ENCODE measurements at places on chromosomes 6 and 20.
A peak's percentile ranks its signal among the peaks of the same experiment; 100 is the strongest.

GRCh38 chr20:21101453-21101931 is 4.7 kb downstream of the LINC00237 start:
- DNase-seq: no peak

- no peak for DNase-seq
Observed at GRCh38 chr20:26163890-26164289, 467.2 kb upstream of the ZNF337 start.

- DNase-seq: no peak
Observed at GRCh38 chr6:169961772-169962561, 210.5 kb downstream of the ERMARD start.

DNA sequence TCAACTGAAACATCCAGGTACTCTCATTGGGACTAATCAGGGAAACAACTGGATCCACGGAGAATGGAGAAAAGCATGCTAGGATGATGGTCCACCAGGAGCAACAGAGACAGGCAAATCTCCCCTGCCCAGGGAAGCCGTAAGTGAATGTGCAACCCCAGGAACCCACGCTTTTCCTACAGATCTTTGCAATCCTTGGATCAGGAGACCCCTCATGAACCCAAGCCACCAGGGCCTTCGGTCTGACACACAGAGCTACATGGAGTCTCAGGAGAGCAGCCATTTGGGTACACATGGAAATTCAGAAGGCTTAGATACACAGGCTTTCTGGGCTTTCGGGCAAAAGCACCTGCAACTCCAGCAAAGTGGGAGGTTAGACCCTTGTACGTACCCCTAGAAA is 122.1 kb upstream of the PTCHD4 start:
- DNase-seq: no peak

GRCh38 chr6:14831937-14832336 is 413.9 kb upstream of the JARID2 start:
- no peak for DNase-seq

DNA sequence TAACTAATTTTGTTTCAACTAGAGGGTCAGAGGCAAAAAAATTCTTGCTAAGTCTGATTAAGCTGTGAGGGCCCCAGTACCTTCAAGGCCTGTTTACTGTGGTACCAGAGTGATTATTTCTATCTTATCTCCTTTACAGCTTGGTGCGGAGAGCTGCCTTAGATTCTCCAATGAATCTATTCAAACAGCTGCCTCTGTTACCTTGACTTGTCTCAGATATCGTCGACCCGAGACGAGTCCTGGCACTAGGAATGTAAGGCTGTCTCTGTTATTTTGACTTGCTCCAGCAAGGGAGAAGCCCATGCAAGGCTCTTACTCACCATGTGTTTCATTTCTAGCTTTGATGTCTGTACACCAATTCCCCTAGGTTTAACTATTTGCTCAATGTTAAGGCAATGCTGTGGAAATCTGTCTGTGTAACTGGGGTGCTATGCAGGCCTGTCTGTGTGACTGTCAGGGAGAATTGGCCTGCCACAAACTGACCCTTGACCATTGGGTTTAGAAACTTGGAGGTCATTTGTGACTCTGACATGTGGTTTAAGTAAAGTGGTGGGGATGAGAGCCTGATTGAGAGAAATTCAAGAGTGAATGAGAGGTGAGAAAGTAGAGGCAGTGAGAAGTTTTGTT is 10.4 kb upstream of the FKBPL start:
- DNase-seq: no peak

DNA sequence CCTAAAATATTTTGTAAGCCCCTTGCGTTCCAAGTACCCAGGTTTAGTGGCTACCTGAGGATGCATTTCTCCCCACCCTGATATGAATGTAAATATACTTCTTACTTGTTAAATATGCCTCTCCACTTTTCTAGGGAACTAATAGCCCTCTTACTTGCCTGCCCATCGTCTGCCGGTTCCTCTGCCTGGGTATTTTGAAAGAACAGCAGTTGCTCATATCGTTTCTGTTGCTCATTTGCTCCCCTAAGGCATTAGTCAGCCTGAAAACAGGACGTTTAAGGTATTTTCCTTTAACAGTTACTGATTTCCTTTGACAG is 141.3 kb upstream of the CARMIL1 start:
- peak; percentile 36 for DNase-seq
